Activated CD4-positive, alpha-beta T cell treated with anti-CD3 and anti-CD28 coated beads, Interleukin-2, amount 10 ng/mL, durations not matched to agents 24 days and 14 days (primary cell): ENCODE measurements at places on chromosomes 11 and 22. TPM values are rescaled to one million over a fixed set of nuclear protein-coding genes. Genes with fewer than 3 reads are reported as not detected.

- no peaks in the 10 kb centered on the region for H3K27me3 ChIP-seq
- no peak for DNase-seq
These were observed 93.8 kb downstream of the MIAT start for GRCh38 chr22:26751217-26751616.

DNA sequence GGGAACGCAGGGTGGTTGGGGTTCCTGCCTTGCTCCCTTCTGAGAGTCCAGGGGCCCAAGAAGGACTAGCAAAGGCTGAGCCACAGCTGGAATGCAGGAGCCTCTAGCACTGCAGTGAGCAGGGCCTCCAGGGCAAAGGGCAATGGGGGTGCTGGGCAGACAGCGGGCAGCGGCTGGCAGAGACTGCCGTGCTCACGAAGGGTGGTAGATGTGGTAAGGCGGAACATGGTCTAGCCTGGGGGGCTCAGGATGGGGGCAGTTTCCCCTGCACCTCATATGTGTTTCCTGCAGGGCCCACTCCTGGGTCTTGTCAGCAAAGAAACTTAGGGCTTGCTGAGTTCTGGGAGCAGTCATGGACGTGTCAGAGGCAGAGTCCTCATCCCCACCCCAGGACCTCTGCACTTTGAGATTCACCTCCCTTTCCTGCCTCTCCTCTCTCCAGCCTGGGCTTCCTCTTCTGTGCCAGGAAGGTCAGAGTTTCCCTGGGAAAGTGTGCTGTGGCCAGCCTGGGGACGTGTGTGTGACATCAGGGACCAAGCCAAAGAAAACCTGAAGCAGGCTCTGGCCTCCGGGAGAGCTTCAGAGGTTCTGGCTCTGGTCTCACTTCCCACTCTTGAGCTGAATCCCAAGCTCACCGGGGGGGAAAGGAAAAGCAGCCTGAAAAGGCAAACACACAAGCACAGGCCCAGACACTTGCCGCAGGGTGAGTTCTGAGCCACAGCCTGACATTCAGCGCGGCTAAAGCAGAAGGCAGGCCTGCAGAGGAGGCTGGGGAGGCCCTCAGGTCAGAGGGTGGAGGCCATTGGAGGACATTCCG lies 4.4 kb downstream of the MOGAT2 start:
- no peaks in the 10 kb centered on the region for H3K36me3 ChIP-seq
- peaks cover 3% of the 10 kb centered on the region for H3K27me3 ChIP-seq
- H3K4me1 ChIP-seq = peaks cover 2% of the 10 kb centered on the region
- H3K4me3 ChIP-seq = no peak overlapping the region
- no peak for DNase-seq

DNA sequence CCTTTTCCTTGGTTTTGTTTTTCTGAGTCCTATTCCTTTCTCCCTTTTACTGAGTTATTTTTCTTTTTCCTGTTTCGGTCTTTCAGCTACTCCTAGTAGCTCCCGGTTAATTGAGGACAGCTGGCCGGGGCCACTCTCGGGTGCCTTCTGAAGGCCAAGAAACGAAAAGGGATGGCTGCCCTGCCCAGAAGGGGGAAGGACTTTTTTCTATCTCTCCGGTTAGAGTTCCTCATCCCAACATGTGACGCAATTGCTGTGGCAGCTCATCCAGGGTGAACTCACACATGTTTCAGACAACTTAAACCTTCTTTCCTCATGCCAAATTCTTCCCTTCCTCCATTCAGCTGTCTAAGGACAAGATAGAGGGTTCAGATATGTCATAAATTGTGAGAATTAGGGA lies 83.6 kb downstream of the PIWIL4 start:
- H3K27ac ChIP-seq = no peak overlapping the region
- H3K4me1 ChIP-seq = no peaks in the 10 kb centered on the region
- no peak overlapping the region for H3K4me3 ChIP-seq
- no peaks in the 10 kb centered on the region for H3K36me3 ChIP-seq

The ADM2 gene
- 3.0 and 3.2 TPM in 2 replicates for total RNA-seq

DNA sequence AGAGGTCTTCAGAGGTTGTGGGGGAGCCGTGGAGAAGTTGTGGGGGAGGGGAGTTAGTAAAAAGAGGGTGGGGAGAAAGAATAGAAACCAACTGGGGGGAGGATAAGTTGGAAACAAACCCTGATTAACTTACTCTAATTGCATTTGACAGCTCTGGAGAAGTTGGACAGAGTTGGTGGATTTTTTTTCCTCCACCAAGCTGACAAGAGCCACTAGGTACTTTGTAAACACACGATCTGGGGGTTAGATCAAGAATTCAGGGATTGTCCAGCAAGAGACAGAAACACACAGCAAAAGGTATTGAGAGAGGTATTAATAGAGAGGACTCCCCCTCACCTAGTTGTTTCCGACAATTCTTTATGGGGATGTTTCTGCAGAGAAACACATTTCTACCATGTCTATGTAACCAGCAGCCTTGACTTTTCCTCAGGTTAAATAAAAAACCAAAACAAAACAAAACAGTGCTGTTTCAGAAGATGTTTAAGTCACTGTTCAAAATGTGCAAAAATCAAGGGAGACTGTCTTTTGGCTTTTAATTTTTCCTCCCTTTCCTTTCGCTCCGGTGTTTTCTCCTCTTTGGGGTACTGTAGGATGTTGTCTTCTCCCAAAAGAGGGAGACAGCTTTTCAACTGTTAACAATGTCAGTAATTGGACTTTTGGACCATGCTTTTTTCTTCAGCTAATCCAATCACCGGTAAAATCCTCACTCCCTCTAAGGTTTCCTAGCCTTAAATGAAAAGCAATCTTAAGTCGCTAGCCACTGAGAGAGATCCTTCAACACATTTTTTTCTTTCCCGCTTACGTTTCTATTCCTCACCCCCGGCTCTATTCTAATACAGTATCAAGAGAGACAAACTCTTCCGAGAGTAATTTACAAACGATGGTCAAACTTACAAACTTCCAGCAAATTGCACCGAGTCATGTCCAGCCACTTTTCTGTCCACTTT lies 708 bp downstream of the MAML2 start:
- H3K4me1 ChIP-seq = peaks cover 52% of the 10 kb centered on the region
- peak overlapping the region; percentile 93 for H3K27ac ChIP-seq
- no peak for DNase-seq
- H3K36me3 ChIP-seq = peaks cover 10% of the 10 kb centered on the region
- H3K27me3 ChIP-seq = no peaks in the 10 kb centered on the region

The OR5A1 gene
- not detected in 2 replicates for total RNA-seq

- H3K27me3 ChIP-seq = peaks cover 14% of the 10 kb centered on the region
- DNase-seq = no peak
- no peaks in the 10 kb centered on the region for H3K4me1 ChIP-seq
- H3K4me3 ChIP-seq = no peak overlapping the region
- H3K27ac ChIP-seq = no peak overlapping the region
These were observed 53.4 kb upstream of the CCND1 start for GRCh38 chr11:69587454-69588090.

The CYP2D6 gene
- total RNA-seq = 3.8 and 4.5 TPM in 2 replicates

DNA sequence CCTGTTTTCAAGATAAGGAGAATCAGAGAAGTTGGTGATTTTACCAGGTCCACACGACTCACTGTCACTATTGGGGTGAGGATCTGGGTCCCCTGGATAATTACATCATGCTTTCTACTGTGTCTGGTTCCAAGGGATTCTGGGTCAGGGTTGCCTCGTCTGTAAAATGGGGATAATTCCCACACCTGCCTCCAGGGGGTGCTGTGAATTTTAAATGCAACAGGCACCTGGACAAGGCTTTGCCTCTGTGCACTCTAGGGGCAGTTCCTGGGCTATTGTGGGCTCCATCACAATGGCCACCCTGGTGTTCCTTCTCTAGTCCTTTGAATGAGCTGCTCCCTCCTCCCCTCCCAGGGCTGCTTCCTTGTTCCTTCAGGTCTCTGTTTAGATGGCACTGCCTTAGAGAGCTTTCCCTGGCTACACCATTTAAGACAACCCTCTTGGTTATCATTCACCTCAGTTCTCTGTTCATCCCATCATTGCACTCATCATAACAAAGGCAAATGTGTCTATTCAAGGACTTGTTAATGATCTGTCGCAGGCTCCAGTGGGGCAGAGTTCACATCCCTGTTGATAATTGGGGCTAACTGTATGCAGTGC lies 178.6 kb downstream of the MIAT start:
- no peaks in the 10 kb centered on the region for H3K27me3 ChIP-seq
- H3K4me1 ChIP-seq = no peaks in the 10 kb centered on the region
- no peak overlapping the region for H3K27ac ChIP-seq

GRCh38 chr11:98358551-98358950 lies 662.2 kb upstream of the CNTN5 start:
- H3K4me3 ChIP-seq = no peak overlapping the region
- DNase-seq = no peak
- H3K36me3 ChIP-seq = no peaks in the 10 kb centered on the region
- no peaks in the 10 kb centered on the region for H3K4me1 ChIP-seq
- no peaks in the 10 kb centered on the region for H3K27me3 ChIP-seq

DNA sequence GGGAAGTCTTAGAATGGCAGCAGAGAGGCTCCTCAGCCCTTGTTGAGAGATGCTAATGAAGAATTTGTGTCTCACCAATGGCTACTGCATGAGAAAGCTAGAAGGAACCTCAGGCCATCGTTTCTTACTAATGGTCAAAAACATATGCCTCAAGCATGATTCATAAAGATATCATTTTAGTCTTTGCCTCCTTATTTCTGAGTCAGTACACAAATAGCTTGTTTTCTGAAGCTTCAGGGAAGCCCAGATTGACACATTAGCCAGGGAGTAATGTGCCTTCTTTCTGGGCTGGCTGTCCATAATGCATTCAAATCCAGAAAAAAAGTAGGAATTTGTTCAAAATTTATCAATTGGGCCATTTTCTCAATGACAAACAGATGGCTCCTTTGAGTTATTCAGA lies 169.4 kb upstream of the ZBED5 start:
- no peak overlapping the region for H3K27ac ChIP-seq
- H3K36me3 ChIP-seq = no peaks in the 10 kb centered on the region
- H3K27me3 ChIP-seq = peaks cover 22% of the 10 kb centered on the region
- H3K4me1 ChIP-seq = peaks cover 2% of the 10 kb centered on the region

The FAT3 gene
- not detected in 2 replicates for total RNA-seq

GRCh38 chr22:45448431-45448830 lies 34.9 kb downstream of the RIBC2 start:
- no peak for DNase-seq
- no peaks in the 10 kb centered on the region for H3K36me3 ChIP-seq
- peaks cover 2% of the 10 kb centered on the region for H3K27me3 ChIP-seq
- H3K27ac ChIP-seq = no peak overlapping the region
- H3K4me1 ChIP-seq = no peaks in the 10 kb centered on the region
- no peak overlapping the region for H3K4me3 ChIP-seq

The MRGPRX1 gene
- total RNA-seq = not detected in 2 replicates

The C11orf52 gene
- total RNA-seq = not detected in 2 replicates

- H3K36me3 ChIP-seq = no peaks in the 10 kb centered on the region
- no peaks in the 10 kb centered on the region for H3K4me1 ChIP-seq
- no peaks in the 10 kb centered on the region for H3K27me3 ChIP-seq
- no peak for DNase-seq
- H3K4me3 ChIP-seq = no peak overlapping the region
These were observed 357.7 kb upstream of the ARHGAP42 start for GRCh38 chr11:100329352-100329751.

- H3K4me3 ChIP-seq = no peak overlapping the region
- H3K27me3 ChIP-seq = peaks cover 4% of the 10 kb centered on the region
- no peak overlapping the region for H3K27ac ChIP-seq
- no peaks in the 10 kb centered on the region for H3K36me3 ChIP-seq
These were observed 256.9 kb downstream of the CADM1 start for GRCh38 chr11:115247361-115247760.

The ART1 gene
- total RNA-seq = not detected in 2 replicates

The CD6 gene
- 416 and 421 TPM in 2 replicates for total RNA-seq

DNA sequence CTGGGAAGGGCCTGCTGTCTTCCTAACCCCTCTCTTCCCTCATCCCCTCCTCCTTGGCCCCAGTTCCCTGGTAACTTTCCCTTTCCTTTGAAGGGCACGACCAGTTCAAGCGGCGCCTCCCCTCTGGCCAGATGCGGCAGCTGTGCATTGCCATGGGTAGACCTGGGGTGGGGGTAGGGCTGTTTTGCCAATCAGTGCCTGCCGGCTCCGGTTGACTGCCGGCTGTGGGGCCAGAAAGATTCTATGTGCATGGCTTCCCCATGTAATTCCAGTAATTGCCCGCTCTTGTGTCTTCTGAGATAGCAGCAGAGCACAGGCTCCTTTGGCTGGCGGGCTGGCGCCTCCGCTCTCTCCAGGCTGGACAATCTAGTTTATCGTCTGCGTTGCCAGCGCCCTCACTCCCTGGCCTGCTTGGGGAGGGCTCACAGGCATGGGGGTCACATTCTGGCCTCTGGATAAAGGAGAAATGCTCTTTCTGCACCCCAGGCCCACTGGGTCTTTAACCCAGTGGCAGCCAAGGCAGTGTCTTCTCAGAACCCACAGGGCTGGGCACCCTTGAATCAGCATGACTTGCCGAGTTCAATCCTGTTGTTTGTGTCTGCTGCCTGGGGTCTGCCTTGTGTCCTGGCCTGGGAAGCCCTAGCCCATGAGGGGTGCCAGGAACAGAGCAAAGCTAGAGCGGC lies 9.4 kb downstream of the SIDT2 start:
- H3K36me3 ChIP-seq = peaks cover 17% of the 10 kb centered on the region
- no peak overlapping the region for H3K27ac ChIP-seq
- H3K4me1 ChIP-seq = no peaks in the 10 kb centered on the region
- H3K27me3 ChIP-seq = no peaks in the 10 kb centered on the region
- no peak overlapping the region for H3K4me3 ChIP-seq
- DNase-seq = no peak

The GRIK4 gene
- 0.02 and 0.09 TPM in 2 replicates for total RNA-seq

DNA sequence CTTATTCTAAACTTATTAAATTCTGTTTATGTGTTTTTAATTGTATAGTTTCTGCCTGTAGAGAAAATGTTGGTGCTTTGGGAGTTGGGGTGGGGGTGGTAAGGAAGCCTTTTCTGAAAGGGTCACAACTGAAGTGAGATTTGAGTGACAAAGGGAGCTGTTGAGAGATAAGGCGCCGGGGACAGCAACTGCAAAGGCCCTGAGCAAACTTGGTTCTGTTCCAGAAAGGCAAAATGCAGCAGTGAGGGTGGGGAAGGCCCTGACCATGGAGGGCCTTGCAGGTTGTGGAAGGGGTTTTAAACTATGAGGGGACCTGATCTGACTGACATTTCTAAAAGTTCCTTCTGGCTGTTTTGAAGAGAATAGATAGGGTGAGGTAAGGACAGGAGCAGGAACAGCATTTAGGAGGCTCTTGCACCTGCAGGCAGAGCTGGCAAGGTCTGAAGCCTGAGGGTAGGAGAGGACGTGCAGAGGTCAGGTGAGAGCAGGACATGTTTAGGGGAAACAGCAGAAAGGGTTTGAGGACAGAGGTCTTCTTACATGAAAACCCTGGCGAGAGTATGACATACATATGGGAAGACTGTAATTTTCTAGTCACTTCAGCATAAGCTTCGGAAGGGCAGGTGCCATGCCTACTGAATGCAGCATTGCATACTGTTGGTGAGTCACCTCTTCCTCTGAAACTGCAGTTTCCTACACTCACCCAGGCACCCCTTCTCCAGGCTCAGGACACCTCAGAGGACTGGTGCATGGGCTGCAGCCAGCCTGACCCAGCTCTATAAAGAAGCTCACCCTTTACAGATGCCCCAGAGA lies 190.7 kb downstream of the SNX19 start:
- peaks cover 1% of the 10 kb centered on the region for H3K36me3 ChIP-seq
- no peak for DNase-seq
- H3K4me3 ChIP-seq = no peak overlapping the region
- no peaks in the 10 kb centered on the region for H3K27me3 ChIP-seq
